ENCODE measurements at places on chromosomes 4 and X.

GRCh38 chr4:137408527-137409177 lies 123.6 kb downstream of the PCDH18 start:
- no peak for DNase-seq

DNA sequence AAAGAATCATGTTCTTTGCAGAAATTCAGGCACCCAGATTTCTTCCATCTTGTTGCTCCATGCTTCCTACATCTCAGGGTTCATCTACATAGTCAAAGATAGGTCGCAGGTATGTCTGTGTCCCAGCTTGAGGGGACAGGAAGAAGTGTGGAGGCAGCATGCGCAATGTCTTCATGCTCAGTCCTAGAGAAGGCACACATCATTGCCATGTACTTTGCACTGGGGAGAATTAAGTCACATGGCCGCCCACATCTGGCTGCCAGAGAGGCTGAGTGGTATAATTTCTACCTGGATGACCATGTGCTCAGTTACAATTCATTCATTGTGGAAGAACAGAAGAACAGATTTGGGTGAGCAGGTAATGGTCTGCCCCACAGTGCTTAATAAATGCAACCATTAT lies 54.1 kb downstream of the GAB1 start:
- peak; percentile 26 for DNase-seq

GRCh38 chr4:100569196-100569595 lies 51.4 kb upstream of the EMCN start:
- DNase-seq, result no peak

DNA sequence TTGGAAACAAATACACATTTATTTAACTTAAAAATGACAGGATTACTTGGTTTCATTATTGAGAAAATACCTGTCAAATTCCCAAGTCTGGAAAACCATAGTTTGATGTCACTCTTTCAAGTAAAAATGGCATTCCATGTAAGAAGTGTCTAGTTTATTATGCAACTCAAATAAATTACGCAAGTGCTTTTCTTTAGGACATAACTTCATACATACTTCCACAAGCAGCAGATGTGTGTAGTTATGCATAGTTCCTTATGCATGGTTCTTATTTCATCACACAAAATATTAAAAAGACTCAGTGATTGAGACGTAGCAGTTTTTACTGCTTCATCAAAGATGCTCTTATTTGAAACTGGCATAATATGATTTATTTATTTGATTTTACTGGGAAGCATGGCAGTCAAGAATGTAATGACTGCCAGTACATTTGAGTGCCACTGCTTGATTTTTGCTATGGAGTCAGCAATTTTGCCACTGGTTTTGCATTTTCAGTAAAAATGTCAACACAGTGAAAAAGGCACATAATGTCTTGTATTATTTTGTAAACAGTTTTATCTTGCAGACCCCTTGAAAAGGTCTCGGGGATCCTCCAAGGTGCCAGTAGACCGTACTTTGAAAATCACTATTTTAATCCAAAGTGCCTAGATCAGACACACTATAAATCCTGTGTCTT lies 62.1 kb downstream of the CLCN3 start:
- DNase-seq, result no peak

- no peak for DNase-seq
Observed at GRCh38 chr4:77194366-77194765, 37.4 kb downstream of the CCNG2 start.

GRCh38 chrX:46258356-46258755 lies 286.9 kb downstream of the ZNF674 start:
- no peak for DNase-seq

GRCh38 chr4:164396439-164396838 lies 357.5 kb upstream of the SMIM31 start:
- DNase-seq, result no peak

DNA sequence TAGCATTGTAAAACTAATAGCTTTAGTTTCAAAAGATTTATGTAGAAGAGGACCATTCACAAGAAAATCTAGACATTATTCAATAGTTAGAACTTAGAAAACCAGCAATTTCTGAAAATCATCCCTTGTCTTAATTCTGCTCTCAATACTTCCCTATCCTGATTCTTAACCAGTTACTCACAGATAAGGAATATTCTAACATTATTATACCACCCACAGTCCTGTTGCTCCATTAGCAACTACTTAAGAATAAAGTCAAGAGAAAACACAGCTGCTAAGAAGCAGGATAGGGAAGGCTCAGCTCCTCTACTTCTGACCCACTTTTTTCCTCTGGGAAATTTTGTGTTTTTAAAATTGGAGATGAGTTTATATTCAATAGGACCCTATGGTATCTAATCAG lies 47.7 kb downstream of the PHKA1 start:
- DNase-seq, result no peak

DNA sequence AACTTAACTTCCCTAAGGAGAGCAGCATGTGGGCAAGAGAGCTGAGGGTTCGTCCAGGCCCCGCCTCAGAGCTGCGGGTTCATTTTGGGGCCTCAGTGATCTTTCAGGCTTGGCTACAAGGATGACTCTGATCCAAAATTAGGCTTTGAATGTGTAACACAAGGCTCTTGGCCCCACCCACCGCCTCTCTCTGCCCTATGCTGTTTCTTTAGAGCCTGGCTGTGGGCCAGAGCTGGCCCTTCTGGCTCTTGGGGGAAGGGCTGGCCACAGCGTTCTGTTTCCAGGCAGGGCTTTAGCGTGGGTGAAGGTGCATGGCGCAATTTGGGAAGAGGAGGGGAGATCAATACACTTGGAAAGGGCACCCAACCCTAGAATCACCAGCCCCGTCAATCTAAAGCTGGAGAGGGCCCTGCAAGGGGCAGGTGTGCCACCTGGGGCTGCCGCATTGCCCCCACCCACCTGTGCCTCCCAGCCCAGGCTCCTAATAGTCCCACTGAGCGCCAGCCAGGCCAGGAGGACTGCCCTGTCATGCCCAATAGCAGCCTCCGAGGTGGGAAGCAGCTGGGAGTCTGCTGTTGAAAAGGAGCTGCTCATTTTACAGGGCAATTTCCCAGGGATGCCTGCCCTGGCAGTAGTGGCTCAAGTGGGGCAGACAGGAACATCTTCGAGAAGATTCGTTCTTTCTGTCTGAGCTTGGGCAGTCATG lies 84.5 kb upstream of the MAML3 start:
- peak; percentile 60 for DNase-seq

- DNase-seq, result no peak
Observed at GRCh38 chr4:56979421-56980072, 851 bp downstream of the POLR2B start.

GRCh38 chrX:106726485-106727437 lies at the start of gene RNF128:
RNF128 (plus strand) TSS chrX:106726701; CDS start chrX:106726914, 213 bp downstream.
- peak; percentile 5 for DNase-seq

DNA sequence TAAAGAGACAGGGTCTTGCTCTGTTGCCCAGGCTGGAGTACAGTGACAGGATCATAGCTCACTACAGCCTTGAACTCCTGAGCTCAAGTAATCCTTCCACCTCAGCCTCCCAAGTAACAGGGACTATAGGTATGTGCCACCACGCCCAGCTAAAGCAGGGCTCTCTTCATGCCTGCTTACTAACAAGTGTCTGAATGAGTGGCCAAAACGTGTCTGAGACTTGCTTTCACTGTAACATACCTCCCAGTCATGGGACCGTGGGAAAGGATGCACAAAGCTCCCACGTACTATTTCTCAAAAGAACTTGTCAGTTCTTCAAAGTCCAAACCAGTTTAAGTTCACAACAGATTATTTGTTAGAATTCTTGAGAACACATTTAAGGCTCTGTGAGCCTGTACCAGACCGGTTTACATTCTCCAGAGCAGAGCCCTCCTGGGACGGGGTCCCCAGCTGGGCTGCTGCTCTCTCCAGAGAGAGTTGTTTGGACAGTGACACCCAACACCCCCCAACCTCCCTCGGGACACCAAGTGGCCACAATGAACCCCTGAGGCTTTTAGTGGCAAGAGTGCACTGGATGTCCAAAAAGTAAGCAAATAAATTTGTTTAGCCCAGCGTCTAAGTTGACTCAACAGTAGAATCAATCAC lies 24.1 kb downstream of the SH3KBP1 start:
- DNase-seq, result no peak

DNA sequence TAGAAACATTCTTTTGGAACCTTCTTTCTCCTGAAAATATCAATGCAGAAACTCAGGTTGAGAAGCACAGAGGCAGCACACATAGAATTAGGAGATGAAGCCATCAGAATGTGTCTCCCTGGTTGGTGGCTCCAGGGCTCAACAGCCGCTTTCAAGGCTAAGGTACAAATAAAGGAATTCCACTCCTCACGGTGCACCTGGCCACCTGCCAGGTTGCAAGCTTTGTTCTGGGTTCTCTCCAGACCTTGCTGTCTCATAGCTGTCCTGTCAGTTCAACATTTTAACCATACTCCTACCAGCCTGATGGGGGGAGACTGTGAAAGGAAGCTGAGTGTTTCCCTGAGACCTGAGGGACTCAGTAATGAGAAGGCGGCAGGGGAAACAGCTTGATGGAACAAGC lies 96.3 kb upstream of the HPF1 start:
- DNase-seq, result no peak

GRCh38 chr4:158371158-158371557 lies 150.5 kb upstream of the RXFP1 start:
- no peak for DNase-seq

- DNase-seq, result no peak
Observed at GRCh38 chr4:80171251-80171650, 26.1 kb upstream of the PRDM8 start.

DNA sequence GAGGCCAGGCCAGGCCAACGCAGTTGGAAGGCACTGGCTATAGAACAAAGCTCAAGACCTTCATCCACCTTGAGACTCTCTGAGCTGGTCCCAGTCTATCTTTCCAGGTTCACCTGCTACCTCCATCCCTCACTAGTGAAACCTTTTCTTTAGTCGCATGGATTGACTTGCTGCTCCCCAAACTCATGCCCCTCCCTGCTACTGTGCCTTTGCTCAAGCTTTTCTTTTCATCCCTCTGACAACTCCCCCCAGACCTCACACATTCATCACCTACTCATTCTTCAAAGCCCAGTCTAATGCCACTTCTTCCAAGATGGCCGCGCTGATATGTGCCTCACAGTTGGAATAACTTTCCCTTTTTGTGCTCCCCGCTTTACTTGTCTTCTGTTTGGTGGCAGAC lies 58.0 kb downstream of the CNGA2 start:
- DNase-seq, result no peak

GRCh38 chr4:48361012-48361400 lies 19.7 kb downstream of the SLAIN2 start:
- no peak for DNase-seq
